Chondrocyte (in vitro differentiated cells): ENCODE measurements at places on chromosomes 7 and 10. TPM values are rescaled to one million over a fixed set of nuclear protein-coding genes. Genes with fewer than 3 reads are reported as not detected.

C10orf67 gene
- not detected in 3 replicates for total RNA-seq

CNNM1 gene
- total RNA-seq: 0.20 to 0.36 TPM (median 0.21 TPM) in 3 replicates

CNPY1 gene
- not detected in 3 replicates for total RNA-seq

BET1 gene
- total RNA-seq: 28.4 to 32.3 TPM (median 29.5 TPM) in 3 replicates

CACNB2 gene
- 0.10 to 0.38 TPM (median 0.25 TPM) in 3 replicates for total RNA-seq

TAS2R38 gene
- total RNA-seq: not detected in 3 replicates

ETV1 gene
- total RNA-seq: 1.5 to 4.5 TPM (median 2.7 TPM) in 3 replicates

GRCh38 chr7:75921479-75921878, 6.5 kb downstream of the POR start:
- H3K4me1 ChIP-seq: peaks cover 6% of the 10 kb centered on the region
- H3K36me3 ChIP-seq: peaks cover 2% of the 10 kb centered on the region
- no peak overlapping the region for H3K27ac ChIP-seq
- DNase-seq: no peak

GRCh38 chr7:70380421-70381015, 751.4 kb upstream of the GALNT17 start:
- H3K27me3 ChIP-seq: no peaks in the 10 kb centered on the region
- DNase-seq: no peak
- H3K27ac ChIP-seq: peak overlapping the region; percentile 66

GRCh38 chr10:16663444-16663843, 141.8 kb upstream of the C1QL3 start:
- no peak for DNase-seq
- no peak overlapping the region for H3K4me3 ChIP-seq
- H3K27ac ChIP-seq: no peak overlapping the region
- no peaks in the 10 kb centered on the region for H3K27me3 ChIP-seq
- H3K4me1 ChIP-seq: no peaks in the 10 kb centered on the region

- peaks cover 2% of the 10 kb centered on the region for H3K36me3 ChIP-seq
- DNase-seq: no peak
- peaks cover 28% of the 10 kb centered on the region for H3K4me1 ChIP-seq
- no peak overlapping the region for H3K27ac ChIP-seq
- no peaks in the 10 kb centered on the region for H3K27me3 ChIP-seq
These were observed 131.9 kb upstream of the PCGF5 start for GRCh38 chr10:91088300-91089140.

DNA sequence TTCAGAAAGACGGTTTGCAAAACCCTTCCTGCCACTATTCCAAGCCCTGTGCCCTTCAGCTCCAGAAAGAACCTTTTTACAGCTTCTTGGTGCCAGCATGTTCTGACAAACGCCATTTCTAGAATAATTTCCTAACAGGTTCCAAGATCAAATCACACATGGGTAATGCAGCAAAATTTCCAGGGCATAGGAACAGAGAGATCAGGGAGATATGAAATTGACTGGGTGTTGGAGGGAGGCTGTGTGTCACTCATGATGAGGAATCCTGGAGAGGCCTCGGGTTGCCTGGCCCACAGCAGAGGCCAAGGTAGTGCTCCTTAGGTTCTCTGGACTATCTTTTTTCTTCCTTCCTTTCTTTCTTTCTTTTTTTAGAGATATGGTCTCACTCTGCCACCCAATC, 29.5 kb downstream of the RAB19 start:
- H3K4me3 ChIP-seq: no peak overlapping the region
- no peaks in the 10 kb centered on the region for H3K4me1 ChIP-seq
- no peaks in the 10 kb centered on the region for H3K36me3 ChIP-seq
- no peak overlapping the region for H3K27ac ChIP-seq

GRCh38 chr10:7475939-7476338, 65.1 kb upstream of the SFMBT2 start:
- H3K27ac ChIP-seq: peak overlapping the region; percentile 19
- peaks cover 20% of the 10 kb centered on the region for H3K4me1 ChIP-seq
- no peaks in the 10 kb centered on the region for H3K36me3 ChIP-seq
- peaks cover 7% of the 10 kb centered on the region for H3K27me3 ChIP-seq
- DNase-seq: no peak

GRCh38 chr10:103852856-103853255, 2.5 kb downstream of the SH3PXD2A start:
- H3K4me1 ChIP-seq: peaks cover 20% of the 10 kb centered on the region
- no peaks in the 10 kb centered on the region for H3K36me3 ChIP-seq
- peaks cover 21% of the 10 kb centered on the region for H3K27me3 ChIP-seq
- H3K27ac ChIP-seq: no peak overlapping the region
- H3K4me3 ChIP-seq: no peak overlapping the region
- no peak for DNase-seq

- H3K4me3 ChIP-seq: no peak overlapping the region
- peaks cover 17% of the 10 kb centered on the region for H3K36me3 ChIP-seq
- no peaks in the 10 kb centered on the region for H3K4me1 ChIP-seq
- DNase-seq: no peak
- no peaks in the 10 kb centered on the region for H3K27me3 ChIP-seq
- H3K27ac ChIP-seq: no peak overlapping the region
These were observed 73.0 kb upstream of the GTF2IRD1 start for GRCh38 chr7:74380720-74381119.

DNA sequence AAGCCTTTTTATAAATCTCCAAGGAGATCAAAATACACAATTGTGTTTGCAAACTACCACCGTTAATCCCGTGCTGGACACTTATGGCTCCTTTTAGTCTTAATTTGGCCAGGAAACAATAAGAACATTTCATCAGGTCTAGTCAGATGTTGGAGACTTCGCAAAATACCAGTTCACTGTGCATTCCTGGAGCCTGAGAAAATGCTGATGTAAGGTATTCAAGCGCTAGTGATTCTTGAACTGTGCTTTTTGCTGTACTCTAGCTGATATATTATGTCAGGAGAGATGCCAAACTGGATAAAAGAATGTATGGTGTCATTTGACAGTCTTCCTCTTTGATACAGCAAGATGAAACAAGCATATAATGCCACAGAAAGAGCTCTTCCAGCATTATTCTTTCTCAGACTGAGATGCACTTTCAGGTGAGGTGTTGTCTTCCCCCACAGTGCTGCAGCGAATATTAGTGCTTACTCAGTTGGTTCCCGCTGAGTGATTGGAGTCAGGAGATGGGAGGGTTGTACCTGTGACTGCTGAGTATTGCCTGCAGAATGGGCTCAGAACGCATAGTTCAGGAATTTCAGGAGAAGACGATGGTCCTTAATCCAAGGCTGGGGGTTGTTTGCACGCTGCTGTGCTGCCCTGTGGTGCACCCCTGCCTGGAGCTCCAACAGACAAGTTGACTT, 59.2 kb downstream of the OGDH start:
- no peaks in the 10 kb centered on the region for H3K27me3 ChIP-seq
- peaks cover 23% of the 10 kb centered on the region for H3K36me3 ChIP-seq
- peak overlapping the region; percentile 87 for H3K27ac ChIP-seq
- H3K4me3 ChIP-seq: peak overlapping the region; percentile 2
- H3K4me1 ChIP-seq: peaks cover 28% of the 10 kb centered on the region

DNA sequence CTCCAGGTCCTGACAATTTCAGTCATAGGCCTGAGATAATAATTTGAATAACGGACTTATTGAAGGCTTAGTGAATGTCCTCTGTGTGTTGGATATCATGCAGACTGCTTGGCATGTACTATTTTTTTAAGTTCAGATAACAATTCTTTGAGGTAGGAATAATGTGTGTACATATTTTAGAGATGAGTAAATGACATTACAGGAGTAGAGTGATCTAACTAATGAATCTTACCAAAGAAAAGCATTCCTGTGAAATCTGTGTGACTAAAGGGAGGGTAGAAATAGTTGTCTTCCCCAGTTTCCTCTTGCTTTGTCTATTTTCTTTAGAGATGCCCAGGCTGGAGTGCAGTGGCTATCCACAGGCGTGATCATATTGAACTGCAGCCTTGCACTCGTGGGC, 391.8 kb upstream of the ETV1 start:
- no peaks in the 10 kb centered on the region for H3K27me3 ChIP-seq
- H3K4me1 ChIP-seq: peaks cover 17% of the 10 kb centered on the region
- DNase-seq: no peak
- no peaks in the 10 kb centered on the region for H3K36me3 ChIP-seq

- H3K4me3 ChIP-seq: peak within 1 kb of the TSS; percentile 98
- peaks cover 51% of the 10 kb centered on the region for H3K4me1 ChIP-seq
- H3K27me3 ChIP-seq: no peaks in the 10 kb centered on the region
- peak; percentile 90 for DNase-seq
- H3K27ac ChIP-seq: peak within 1 kb of the TSS; percentile 97
These were observed at the start of gene ZEB1 for GRCh38 chr10:31318854-31319601. Gene ZEB1 (plus strand): TSS chr10:31319216. CDS start chr10:31319235, 19 bp downstream.
